ENCODE measurements at places on chromosomes 2 and 18.
A peak's percentile ranks its signal among the peaks of the same experiment; 100 is the strongest.

DNA sequence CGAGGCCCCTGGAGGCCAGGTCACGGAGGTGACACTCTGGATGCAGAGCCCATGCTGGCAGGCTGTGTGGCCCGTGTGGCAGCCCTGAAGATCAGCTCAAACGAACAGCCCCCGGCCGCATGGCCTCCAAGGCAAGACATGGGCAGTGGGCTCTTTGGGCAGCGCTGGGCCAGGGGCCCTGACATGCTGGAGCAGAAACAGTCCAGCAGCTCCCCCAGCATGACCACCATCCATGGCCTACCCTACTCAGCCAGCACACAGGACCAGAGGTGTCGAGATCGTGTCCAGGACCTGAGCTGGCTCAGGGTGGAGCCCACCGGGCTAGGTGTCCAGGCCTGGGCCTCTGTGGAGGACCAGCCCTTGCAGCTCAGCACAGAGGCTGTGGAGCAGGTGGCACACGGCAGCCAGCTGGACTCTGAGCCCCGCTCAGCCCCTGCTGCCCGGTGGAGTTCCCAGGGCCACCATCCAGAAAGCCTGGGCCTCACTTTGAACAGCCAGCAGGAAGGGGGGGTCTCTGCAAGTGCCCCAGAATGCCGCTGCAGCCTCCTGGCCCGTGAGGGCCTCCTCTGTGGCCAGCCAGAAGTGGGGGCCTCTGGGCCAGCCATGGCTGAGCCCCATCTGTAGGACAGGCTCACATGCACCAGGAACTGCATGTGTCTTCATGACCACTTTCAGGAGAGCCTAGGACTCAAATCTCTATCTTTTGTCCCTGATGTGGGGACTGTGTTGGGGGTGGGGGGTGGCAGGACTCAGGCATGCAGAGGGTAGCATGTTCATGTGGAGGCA, 8.9 kb downstream of the AMER3 start:
- DNase-seq: no peak

DNA sequence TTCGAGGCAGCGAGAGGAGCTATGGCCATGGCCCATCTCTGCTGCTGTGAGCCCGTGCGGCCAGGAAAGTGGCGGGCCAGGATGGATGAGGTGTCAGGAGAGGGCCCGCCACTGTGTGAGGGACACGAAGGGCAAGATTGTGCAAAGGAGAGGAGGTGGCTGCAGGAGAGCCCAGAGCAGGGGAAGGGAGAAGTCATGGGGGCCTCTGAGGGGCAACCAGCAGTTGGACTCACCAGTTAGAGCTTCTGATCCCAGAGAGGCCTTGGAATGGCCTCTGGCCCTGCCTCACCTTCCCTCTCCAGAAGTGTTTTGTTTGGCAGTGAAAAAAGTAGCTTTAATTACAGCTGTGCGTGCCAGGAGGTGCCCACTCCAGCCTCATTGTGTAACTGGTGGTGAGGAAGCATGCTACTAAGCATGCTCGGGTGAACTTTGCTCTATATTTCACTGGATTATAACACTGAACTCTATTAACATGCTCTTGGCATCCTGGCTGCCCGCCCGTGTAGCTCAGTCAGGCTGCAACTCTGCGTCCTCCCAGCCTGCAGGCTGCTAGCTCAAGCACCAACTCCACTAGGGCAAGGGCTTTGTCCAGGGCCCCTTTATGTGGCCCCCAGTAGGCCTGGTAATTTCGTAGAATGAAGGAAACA, 34.2 kb downstream of the IMPA2 start:
- DNase-seq: peak; percentile 74

DNA sequence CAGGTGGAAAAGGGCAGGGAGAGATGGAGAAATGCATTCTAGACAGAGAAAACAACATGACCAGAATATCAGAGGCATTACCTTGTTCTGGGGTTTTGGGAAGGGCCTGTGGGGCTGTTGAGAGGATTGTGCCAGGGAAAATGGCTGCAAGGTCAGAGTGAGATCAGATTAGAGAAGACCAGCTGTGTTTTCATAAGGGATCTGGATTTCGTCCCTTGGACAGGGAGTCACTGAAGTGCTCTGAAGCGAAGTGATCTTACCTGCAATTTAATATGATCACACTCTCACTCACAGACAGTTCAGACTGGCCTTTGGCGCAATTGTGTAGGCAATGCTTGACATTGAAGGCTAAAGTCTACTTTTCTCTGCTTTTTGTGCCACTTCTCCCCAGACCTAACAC, 20.3 kb upstream of the REG3G start:
- no peak for DNase-seq

DNA sequence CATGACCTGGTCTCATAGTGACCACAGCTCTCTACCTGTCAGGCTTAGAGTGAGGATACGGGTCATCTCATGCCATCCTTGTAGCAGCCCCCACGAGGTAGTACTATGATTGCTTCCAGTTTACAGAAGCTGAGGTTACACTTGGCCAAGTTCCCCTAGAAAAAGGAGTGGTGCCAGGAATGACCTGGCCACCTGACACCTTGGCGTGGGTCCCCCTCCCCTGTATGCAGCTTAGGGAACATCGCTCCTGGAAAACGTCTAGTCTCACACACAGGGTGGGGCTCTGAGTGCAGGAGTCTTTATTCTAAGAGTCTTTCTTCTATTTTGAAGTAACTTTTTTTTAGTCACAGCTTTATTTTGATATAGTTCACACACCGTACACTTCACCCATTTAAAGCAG, 14.8 kb downstream of the NPPC start:
- no peak for DNase-seq

DNA sequence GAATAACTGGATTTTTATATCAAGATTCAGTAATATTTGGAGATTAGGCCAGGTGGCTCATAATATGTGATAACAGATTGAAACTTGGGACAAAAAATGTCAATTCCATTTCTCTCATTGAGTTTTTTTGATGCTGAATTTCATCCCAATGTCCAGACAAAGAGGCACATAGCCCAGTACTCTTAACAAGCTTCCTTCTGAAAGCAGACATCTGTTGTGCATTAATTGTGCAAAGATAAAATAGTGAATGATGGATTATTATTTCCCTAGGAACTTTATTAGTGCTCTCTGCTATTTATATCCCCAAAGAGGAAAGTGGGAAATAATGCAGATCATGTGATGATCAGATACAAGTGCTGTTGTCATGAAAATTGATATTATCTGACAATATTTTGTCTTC, 234.1 kb downstream of the CCDC102B start:
- DNase-seq: no peak

DNA sequence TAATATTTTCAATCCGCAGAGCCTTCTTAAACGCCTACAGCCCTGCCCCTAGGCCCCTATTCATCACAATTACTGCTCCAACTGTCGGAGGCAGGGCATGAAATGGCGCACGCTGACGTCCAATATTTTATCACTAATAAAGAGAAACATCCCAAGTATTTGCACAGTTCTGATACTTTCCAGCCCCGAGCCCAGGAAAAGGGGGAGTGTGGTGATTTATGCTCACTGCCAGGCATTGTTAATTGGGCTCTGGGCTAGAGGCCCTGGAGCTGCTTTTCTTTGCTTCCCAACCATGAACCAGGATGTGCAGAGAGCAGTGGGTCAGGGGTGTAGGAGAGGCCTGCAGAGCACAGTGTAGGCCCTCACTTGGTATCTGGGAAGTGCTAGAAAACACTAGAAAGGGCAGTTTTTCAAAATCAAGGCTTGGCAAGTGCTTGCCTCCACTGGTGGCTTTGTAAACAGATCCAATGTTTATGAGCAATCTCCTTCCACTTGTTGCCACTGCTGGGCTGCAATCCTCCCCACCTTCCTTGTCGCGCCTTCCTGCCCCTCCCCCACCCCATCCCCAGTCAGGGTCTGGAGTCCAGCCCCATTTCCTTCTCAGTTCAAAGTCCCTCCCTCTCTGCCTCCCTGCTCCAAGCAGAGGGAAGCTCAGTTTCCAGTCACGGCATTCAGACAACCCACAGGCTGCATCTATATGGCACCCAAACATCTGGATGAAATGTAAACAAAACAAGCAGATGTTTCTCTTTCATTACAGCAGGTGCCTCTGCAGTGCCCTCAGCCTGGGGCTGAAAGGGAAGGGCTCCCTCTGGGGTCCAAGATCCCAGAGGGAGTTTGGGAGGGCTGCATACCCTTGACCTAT, 83.9 kb upstream of the PKDCC start:
- no peak for DNase-seq

DNA sequence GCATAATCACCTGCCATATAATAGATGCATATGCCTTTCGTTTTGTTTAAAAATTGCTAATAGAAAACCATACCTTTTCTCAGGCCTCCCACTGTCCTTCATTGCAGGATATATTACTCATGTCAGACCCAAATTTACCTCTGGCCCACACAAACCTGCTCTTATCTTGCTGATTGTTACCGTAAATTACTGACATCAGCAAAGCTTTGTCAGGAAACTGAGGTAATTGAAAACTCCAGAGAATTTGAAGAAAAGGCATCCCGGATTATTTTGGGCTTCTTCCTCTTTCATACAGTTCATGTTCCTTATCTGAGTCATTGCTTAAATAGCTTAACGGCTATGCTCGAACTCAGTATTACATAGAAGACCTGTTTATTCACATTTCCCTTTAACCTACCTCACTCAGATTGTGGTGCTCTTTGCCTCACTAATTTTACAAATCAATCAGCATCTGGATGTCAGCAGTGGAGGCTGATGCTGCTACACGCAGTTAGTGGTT, 145.7 kb downstream of the ZEB2 start:
- DNase-seq: no peak

DNA sequence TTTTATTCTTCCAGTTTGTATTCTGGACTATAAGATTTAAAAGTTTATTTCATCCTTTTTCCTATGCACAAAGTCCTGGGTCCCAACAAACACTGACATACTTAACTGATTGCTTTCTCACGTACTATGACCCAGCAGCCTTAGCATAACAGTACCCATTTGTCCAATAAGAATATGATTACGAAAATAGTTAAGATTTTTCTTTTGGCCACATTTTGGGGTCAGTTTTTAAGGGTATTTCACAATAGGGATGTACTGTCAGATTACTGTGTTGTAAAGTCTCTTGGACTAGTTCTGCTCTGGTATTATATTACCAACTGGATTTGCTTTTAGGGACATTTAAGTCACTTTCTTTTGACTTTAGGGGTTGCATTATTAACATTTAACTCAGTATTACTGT, 46.1 kb downstream of the TTC39C start:
- DNase-seq: no peak

DNA sequence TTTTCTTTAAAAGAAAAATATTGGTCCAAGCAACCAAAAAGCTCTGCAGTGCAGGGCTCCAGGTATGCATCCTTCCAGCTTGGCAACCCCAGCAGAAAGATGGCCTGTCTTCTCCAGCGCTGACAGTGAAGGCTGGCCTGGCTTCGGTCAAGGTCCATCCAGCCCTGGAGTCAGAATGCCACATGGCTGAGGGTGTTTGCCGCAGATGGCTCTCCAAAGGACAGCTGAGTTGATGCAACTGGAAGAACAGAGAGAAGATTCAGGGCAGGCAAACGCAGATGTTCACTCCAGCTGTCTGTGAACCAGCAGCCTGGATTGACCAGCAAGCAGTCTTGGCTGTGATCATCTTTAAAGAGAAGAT, 51.4 kb downstream of the MARCO start:
- no peak for DNase-seq
